HCEC 1CT (cell line): ENCODE measurements at places on chromosomes 13 and 19.

- no peak for DNase-seq
Measured at GRCh38 chr19:53657778-53658177, 26.0 kb downstream of the DPRX start.

DNA sequence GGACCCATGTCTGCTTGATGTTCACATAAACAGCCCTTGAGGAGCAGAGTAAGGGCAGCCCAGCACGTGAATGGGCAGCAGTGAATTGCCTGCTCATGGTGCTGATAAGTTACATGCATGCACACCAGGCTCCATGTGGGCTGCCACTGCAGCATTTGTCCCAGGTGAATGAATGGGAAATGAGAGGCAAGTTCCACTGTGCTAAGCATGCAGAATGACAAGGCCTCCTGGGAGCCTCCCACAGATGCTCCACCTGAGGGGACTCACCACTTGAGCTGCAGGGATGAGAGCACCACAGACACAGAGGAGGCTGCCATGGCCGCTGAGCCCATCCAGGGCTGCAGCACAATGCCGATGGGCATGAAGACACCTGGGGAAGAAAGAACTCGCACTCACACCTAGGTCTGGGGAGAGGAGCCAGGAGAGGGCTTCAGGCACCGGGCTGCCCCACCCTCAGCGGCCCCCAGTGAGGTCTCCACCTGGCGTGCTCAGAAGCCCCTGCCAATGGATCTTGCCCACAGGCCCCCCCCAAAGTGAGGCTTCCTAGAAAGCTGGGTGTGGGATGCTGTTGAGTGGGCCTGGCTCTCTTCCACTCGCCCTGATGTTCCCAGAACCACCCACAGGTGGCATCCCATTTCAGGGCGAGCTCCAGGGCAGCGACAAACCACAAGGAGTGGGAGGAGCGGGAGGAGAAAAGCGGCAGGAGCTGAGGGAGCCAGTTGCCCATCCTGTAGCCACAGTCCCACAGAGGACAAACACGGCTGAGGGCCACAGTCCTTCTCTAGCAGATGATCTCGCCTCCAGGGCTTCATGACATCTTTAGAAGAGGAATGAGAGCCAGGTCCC is 73.8 kb downstream of the CCDC70 start:
- DNase-seq, result peak; percentile 11

DNA sequence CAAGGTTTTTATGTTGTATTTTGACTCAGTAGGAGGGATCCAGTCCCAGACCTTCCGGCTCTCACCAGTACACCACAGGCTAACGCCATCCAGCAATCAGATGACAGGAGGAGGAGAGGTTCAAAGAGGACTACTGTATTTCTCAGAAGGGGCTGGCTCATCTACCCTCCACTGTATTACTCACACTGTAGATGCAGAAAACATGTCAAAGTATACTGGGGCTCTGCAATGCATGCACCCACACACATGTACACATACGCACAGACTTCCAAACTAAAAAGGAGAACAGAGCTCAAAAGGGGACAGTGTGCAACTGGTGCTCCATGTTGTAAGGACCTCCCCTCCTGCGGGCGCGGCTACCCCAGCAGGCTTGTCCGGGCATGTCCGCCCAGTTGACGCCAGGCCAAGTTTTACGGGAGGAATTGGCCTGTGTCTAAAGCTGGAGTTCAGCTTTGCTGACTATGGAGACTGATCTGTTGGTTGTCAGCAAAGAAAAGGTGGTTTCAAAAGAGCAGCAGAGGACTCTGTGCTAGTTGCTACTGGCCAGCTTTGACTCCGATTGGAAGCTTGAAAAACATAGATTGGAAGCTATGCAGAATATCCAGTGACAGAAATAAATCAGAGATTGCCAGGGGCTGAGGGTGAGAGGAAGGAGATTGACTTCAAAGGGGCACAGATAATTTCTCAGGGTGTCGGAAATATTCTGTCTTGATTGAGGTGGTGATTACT is 314.2 kb downstream of the DLEU7 start:
- peak; percentile 21 for DNase-seq

DNA sequence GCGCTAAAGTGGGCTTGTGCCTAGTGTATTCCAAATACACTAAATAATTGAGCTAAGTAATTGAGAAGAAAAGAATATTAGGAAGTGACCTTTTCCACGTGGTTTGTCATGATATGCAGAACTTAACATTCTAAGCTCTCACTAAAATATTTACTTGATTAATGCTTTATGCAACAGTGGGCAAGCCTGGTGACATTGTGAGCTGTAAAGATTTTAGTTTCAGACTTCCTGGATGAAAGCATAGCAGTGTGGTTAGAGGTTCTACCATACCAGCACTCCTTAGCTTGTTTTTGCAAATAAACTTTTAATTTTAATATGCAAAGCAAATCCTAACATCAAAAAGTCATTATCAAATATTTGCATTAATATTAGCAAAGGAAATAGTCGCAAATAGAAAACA is 1065.1 kb upstream of the SPRY2 start:
- no peak for DNase-seq

DNA sequence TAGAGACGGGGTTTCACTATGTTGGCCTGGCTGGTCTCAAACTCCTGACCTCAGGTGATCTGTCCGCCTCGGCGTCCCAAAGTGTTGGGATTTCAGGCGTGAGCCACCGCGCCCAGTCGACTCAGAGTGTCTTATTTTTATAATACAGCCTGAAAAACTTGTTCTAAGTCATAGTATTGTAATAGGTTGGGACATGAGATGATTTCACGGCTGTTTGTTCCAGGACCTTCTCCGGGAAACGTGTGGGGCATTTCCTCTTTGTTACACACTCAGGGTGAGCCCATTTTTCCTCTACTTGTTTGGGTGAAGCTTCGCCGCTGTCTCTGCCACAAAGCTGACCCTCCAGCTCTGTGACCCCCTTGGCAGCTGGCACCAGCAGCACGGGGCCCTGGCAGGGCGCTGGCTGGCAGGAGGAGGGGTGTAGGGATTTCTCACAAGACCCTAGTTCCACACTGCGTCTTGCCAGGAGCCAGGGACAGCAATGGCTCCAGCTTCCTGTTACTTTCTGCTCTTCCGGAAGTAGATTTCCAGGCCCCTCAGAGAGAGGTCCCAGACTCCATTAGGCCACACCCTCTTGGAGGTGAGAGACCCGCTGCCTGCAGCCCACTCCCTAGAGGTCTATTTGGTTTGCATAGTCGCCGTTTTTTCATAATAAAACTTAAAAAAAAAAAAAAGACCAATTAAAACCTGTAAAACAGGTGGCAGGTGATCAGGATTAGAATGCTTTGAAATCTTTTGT is 15.6 kb downstream of the FGF21 start:
- no peak for DNase-seq

GRCh38 chr19:36771261-36772231 is 1.1 kb downstream of the ZNF850 start:
- peak; percentile 71 for DNase-seq

- no peak for DNase-seq
Measured at GRCh38 chr19:1882089-1882785, 3.1 kb downstream of the ABHD17A start.

- no peak for DNase-seq
Measured at GRCh38 chr19:51733742-51734522, 10.1 kb upstream of the HAS1 start.

DNA sequence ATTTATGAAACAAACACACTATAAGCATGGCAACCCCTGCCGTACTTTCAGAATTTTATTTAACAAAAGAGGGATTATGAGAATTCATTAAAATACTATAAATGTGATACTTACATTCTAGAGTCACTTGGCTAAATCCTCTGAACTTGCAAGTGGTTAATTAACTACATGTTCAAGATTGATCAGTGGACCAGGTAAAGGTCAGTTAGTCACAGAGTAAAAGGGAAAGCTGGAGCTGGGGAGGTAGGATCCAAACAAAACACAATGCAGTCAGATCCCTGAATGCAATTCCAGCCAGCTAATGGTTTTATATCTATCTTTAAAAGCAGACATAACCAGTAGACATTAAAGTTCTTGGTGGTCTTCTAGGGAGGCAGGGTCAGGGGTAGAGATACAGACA is 270.5 kb downstream of the DIAPH3 start:
- DNase-seq, result no peak
